Liver (tissue), 10 donors: ENCODE measurements at places on chromosomes 6 and 20. TPM values are rescaled to one million over a fixed set of nuclear protein-coding genes. Genes with fewer than 3 reads are reported as not detected.

DNA sequence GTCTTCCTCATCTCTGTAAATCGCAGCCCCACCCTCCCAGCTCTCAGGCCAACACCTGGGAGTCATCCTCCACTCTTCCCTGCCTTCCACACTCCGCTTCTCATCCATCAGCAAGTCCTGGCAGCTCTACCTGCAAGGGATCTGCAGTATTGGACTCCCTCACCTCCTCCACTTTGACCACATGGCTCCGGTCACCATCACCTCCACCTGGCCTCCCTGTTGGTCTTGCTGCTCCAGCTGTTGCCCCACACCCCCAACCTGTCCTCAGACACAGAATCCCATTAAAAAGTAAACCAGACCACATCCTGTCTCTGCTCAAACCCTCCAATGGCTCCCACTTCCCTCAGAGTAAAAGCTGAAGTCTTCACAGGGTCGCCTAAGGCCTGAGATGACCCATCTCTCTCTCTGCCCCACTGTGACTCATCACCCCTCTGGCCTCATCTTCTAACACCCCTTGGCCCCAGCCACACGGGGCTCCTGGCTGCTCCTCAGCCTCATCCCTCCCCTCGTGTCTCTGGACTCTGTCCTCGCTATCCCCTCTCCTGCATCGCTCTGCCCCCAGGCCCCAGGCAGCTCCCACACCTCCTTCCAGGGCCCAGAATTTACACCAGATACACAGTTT lies 185.1 kb upstream of the SULF2 start:
- DNase-seq = no peak
- H3K4me1 ChIP-seq = no peaks in the 10 kb centered on the region
- H3K36me3 ChIP-seq = no peaks in the 10 kb centered on the region
- H3K4me3 ChIP-seq = no peak overlapping the region

The WFDC2 gene
- total RNA-seq = not detected

The MUC22 gene
- total RNA-seq = not detected

GRCh38 chr6:130223508-130223907 lies 757 bp upstream of the SAMD3 start:
- H3K27me3 ChIP-seq = no peaks in the 10 kb centered on the region
- DNase-seq = peak; percentile 45
- no peaks in the 10 kb centered on the region for H3K4me1 ChIP-seq
- H3K4me3 ChIP-seq = no peak overlapping the region
- H3K36me3 ChIP-seq = no peaks in the 10 kb centered on the region
- H3K27ac ChIP-seq = no peak overlapping the region

- H3K4me3 ChIP-seq = no peak overlapping the region
- peaks cover 7% of the 10 kb centered on the region for H3K36me3 ChIP-seq
- DNase-seq = no peak
- no peak overlapping the region for H3K27ac ChIP-seq
Measured at GRCh38 chr6:15513801-15514711, 148.8 kb downstream of the DTNBP1 start.

DNA sequence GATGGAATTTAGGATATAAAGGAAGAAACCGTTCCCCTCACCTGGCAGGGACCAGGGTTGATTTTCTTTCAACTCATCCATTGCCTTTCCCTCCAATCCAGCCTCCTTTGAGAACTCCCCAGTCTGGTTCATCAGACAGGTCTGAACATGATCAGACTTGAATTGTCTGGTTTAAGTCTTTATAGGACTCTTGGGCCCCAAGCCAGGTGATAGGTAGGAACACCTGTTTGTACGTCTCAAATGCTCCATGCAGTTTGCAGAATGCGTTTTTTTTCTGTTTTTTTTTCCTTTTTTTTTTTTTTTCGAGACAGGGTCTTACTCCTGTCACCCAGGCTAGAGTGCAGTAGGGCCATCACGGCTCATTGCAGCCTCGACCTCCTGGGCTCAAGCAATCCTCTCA lies 4.1 kb upstream of the CEP250 start:
- H3K4me3 ChIP-seq = no peak overlapping the region
- DNase-seq = no peak
- H3K36me3 ChIP-seq = no peaks in the 10 kb centered on the region
- H3K27me3 ChIP-seq = no peaks in the 10 kb centered on the region
- H3K27ac ChIP-seq = no peak overlapping the region

GRCh38 chr6:28161410-28162079 lies 19.9 kb downstream of the ZKSCAN8 start:
- H3K4me3 ChIP-seq = peak overlapping the region; percentile 61
- no peaks in the 10 kb centered on the region for H3K27me3 ChIP-seq
- no peak overlapping the region for H3K27ac ChIP-seq
- peaks cover 7% of the 10 kb centered on the region for H3K4me1 ChIP-seq
- peak; percentile 82 for DNase-seq

The DACT2 gene
- total RNA-seq = 0.42 TPM

DNA sequence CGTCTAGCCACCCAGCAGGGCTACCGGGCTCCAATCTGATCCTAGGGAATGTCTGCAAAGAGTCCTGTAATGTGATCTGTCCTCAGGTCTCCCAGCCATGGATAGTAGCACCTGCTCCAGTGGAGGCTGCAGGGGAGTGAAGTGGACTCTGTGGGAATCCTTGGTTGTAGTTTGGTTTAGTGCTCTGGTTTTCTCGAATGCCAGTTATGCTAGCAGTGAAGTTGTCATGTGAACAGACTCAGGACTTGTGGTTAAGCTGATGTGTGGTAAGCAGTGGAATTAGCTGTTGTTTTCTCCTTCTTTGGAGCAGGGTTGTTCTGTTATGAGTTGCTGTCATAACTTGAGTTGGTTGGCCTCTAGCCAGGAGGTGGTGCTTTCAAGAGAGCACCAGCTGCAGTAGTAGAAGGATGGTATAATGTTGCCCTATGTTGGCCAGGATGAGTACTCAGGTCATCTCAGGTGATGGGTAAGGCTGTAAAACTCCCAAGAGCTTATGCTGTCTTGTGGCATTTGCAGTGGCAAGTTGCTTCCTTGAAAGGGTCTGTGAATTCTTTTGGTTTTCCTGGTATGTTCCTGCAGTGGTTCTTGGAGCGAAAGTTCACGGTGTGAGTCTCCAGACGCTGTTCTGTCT lies 390.2 kb downstream of the UTRN start:
- H3K27ac ChIP-seq = no peak overlapping the region
- no peak overlapping the region for H3K4me3 ChIP-seq
- H3K4me1 ChIP-seq = no peaks in the 10 kb centered on the region
- H3K27me3 ChIP-seq = no peaks in the 10 kb centered on the region

DNA sequence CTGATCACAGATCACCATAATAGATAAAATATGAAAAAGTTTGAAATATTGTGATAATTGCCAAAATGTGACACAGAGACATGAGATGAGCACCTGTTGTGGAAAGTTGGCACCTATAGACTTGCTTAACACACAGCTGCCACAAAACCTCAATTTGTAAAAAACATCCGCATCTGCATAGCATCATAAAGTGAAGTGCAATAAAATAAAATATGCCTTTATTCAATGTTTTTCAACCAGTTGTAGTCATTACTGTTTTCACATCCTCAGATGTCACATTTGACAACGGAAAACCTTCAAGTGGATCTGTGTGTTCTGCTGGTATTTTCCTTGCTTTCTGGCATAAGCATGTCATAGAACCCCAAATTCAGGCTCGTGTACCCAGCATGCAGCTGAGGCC lies 50.2 kb upstream of the IFNGR1 start:
- no peak overlapping the region for H3K27ac ChIP-seq
- no peak for DNase-seq
- H3K36me3 ChIP-seq = no peaks in the 10 kb centered on the region
- H3K4me3 ChIP-seq = no peak overlapping the region
